Stimulated activated CD8-positive, alpha-beta memory T cell treated with anti-CD3 and anti-CD28 coated beads, Interleukin-7, amount 100 ng/mL, for 1 hour (primary cell): ENCODE measurements at places on chromosomes 11 and 22.

DNA sequence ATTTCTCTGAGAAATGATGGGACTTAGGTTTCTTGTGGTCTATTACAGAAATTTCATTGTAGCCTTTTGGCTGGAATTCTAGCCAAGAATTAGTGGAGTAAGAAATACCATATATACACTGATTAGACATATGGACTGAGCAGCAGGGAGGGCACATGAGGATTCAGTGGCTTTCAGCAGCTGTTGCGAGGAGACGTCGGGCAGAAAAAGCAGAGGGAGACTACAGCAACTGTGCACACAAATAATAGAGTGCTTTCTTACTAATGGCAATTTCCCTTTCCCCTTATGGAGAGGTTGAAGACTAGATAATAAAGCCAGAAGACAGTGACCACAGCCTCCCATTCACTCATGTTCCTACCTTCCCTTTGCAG lies 35.4 kb upstream of the CCDC34 start:
- DNase-seq: no peak

DNA sequence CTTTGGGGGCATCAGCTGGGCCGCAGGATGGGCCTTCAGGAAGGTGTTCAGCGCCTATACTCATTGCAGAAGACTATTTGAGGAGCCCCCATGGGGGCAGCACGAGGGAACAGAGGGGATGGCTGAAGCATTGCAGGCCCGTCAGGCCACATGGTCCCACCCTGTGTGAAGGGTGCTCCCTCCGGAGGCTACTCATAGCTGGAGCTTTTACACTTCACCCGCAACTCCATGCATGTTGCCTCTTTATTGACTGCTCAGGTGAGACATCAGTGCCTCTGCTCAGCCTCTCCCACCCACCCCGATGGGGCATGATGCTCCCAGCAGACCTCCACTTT lies 1500.9 kb downstream of the TBC1D22A start:
- no peak for DNase-seq

DNA sequence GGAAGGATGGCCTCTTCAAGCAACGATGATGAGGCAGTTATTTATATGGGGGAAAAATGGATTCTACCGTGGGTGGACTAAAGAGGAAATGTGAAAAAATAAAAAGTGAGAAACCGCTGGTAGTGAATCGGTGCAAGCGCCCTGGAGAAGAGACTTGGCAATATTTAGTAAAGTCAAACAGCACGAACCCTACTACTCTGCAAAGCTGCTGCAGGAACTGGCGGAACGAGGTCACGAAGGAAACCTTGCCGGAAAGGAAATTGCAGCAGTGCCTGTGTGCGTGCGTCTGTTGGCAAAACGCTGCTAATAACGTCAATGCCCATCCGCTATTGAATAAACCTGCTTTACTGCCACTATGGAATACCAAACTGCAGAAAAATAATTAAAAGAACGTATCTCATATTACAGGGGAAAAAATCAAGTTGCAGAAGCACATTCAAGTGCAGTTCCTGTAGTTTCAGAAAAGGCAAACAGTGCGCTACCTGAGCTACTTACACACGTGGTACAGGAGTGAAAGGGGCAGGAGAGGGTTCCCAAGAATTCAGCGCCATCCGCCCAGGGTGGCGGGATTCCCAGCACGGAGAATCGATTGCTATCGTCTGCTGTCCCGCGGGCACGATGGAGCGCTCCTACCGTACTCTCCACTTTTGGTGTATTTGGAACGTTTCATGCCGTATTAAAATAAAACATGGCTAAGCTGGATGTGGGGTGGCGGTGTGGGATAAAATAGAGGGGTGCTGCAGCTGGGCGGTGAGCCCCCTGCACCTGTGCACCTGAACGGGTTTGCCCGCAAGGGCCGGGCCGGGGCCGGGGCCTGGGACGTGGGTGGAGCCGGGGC lies 585 bp upstream of the NADSYN1 start:
- DNase-seq: no peak

- DNase-seq: no peak
Observed at GRCh38 chr11:44811841-44812448, 85.2 kb downstream of the TSPAN18 start.

DNA sequence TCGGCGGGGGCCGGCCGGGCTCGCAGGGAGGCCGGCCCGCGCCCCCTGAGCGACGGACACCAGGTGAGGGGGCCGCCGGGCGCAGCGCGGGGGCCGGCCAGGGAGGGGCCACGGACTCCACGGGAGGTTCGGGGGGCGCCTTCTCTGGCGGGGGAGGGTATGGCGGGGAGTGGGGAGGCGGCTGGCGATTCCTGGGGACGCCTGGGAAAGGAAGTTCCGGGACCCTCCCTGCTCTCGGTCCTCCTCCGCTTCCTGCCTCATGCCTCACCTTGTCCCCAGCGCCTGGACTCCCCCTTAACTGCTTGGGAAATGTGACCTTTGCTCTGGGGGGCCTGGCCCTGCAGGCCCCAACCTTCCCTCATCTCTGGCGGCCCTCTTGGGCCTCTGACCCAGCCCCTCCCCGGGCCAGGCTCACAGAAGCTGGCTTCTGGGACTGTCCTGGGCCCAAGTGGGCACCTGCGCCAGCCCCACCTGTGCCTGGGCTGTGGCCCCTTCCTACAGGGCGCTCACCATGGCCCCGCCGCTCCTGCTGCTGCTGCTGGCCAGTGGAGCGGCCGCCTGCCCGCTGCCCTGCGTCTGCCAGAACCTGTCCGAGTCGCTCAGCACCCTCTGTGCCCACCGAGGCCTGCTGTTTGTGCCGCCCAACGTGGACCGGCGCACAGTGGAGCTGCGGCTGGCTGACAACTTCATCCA lies 516 bp downstream of the LRFN4 start:
- no peak for DNase-seq

GRCh38 chr22:33240888-33241475 lies 182.8 kb upstream of the SYN3 start:
- no peak for DNase-seq
